GM23338 (cell line): ENCODE measurements at places on chromosomes 3 and 15. TPM values are rescaled to one million over a fixed set of nuclear protein-coding genes. Genes with fewer than 3 reads are reported as not detected.

DNA sequence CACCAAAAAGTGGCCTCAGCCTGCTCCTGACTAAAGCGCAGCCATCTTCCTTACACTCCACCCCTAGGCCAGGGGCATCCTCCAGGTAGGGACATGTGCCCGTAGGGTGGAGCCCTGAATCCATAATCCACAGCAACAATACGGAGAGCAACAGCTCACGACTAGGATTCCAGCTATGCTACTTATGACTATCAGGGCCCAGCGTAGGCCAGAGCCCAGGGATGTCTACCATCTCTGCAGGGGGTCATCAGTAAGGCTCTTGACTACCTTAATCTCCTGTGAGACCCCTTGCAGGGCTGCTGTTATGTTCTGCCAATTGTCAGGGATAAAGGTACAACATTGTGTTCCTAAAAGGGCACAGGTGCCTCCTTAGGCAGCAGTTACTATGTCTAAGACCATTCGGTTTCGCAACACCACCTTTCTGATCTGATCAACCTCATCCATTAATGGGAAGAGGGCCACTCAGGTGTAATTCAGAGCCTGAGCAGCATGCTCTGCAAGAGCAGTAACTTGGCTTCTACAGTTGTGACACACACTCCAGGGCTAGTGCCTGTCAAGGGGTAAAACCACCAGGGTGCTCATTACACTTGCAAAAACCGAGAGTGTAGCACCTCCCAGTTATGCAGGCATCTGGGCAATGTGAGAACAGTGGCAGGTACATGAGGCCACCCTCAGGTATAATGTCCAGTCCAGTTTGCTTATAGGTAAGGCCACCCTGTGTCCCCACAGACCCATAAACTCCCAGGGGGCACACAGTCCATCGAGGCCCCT, 11.0 kb downstream of the CCRL2 start:
- DNase-seq: peak; percentile 27
- H3K36me3 ChIP-seq: no peaks in the 10 kb centered on the region
- no peaks in the 10 kb centered on the region for H3K4me1 ChIP-seq
- no peak overlapping the region for H3K4me3 ChIP-seq
- H3K27me3 ChIP-seq: no peaks in the 10 kb centered on the region
- H3K27ac ChIP-seq: no peak overlapping the region

Gene GOLGA8A
- total RNA-seq: 6.1 and 7.1 TPM in 2 replicates

Gene CTXND1
- not detected in 2 replicates for total RNA-seq

DNA sequence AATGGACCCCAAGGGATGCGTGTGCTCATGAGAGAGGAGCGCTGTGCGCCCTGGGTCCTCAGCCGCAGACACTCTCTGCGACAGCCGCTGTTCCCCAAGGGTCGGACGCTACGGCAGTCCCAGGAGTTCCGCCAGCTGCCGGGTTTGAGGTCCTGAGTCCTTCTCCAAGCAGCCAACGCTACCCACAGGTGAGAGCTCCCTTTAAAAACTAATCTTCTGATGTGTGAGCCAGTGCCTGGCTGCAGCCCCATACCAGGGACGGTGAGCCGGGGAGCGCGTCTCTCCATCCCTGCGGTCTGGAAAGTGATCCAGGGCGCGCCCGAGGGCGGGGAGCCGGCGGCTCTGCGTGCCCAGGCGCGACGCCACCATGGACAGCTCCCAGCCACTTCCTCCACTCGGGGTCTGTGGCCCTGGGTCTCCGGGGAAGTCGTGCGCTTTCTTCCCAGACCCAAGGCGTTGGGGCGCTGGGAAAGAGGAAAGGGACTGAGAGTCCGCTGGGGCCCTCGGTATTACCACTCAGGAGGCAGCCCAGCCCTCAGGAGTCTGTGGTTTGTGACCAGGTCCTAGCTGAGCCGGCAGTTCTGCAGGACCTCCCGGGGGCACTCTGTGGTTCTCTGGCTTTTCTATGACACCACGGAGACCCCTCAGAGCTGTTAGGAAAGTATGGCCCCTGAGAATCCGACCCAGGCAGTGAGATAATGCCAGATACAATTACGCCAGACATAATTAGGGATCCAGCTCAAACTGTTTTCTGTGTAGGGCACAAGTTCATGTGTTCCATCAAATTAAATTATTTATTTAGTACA, 1.4 kb downstream of the CEMIP start:
- H3K27me3 ChIP-seq: peaks cover 47% of the 10 kb centered on the region
- H3K4me3 ChIP-seq: peak overlapping the region; percentile 77
- DNase-seq: peak; percentile 89
- no peaks in the 10 kb centered on the region for H3K36me3 ChIP-seq

DNA sequence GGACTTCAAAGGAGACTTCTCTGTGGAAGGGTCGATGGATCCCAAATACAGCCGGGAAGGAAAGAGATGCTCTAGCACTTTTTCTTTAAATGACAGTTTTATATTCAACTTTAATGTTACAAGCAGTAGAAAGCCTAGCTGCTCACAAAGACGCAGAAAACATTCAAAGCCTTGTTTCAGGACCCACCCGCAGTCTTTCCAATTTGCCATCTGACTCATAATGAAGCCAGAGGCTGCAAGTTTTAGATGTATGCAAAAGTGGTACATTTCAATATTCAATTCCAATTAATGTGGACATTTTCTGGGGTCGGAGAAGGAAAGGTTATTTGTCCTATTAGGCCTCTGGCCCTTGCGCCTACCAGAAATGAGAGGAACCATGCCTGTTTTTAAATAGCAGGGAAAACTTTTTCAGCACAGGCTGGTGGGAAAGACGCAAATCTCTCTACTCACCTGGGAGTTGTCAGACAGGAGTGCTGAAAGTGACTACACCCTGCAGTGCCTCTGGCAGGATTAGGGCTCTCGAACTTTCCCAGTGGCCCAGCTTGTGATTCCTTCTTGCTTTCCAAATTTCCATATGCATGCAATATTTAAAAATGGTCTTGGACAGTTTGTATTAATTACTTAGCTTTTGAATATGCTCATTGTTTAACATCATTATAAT, 117.4 kb upstream of the MBNL1 start:
- 0 out of 2 replicates have a peak overlapping the region, but pooled peaks have one; percentile 24 for H3K27ac ChIP-seq
- no peaks in the 10 kb centered on the region for H3K36me3 ChIP-seq
- peaks cover 27% of the 10 kb centered on the region for H3K4me1 ChIP-seq
- peak; percentile 16 for DNase-seq
- no peaks in the 10 kb centered on the region for H3K27me3 ChIP-seq
- H3K4me3 ChIP-seq: no peak overlapping the region

DNA sequence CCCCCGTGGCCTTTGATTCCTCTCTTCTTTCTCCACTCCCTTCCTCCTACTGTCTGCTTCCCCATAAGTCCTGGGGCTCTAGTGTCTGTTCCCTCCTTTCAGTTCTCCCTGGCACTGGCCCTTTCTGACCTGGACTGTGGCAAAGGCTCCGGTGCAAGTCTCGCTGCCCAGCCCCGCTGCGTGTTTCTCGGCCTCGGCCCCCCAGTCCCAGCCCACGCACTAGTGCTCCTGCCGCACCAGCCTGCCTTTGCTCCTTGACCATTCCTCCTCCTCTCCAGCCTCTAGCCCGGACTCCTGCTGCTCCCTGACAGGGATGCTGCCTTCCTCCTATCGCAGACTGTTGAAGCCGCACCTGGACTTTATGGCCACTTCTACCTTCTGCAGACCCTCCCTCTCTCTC, 2.1 kb downstream of the TM6SF1 start:
- H3K36me3 ChIP-seq: no peaks in the 10 kb centered on the region
- H3K27ac ChIP-seq: no peak overlapping the region
- peaks cover 4% of the 10 kb centered on the region; the same call in 1 of the 2 replicates for H3K4me1 ChIP-seq
- no peak overlapping the region for H3K4me3 ChIP-seq
- no peak for DNase-seq
- H3K27me3 ChIP-seq: peaks cover 40% of the 10 kb centered on the region

- no peak overlapping the region for H3K4me3 ChIP-seq
- no peaks in the 10 kb centered on the region for H3K4me1 ChIP-seq
- no peaks in the 10 kb centered on the region for H3K36me3 ChIP-seq
- no peak for DNase-seq
Measured at GRCh38 chr15:37008205-37008604, 92.1 kb downstream of the MEIS2 start.

Gene EBLN2
- 9.3 and 9.9 TPM in 2 replicates for total RNA-seq

- H3K4me3 ChIP-seq: no peak overlapping the region
- H3K27ac ChIP-seq: no peak overlapping the region
- H3K27me3 ChIP-seq: no peaks in the 10 kb centered on the region
- no peaks in the 10 kb centered on the region for H3K4me1 ChIP-seq
- peaks cover 19% of the 10 kb centered on the region; the same call in 1 of the 2 replicates for H3K36me3 ChIP-seq
Measured at GRCh38 chr3:8938021-8938420, 25.3 kb downstream of the RAD18 start.

Gene AMT
- total RNA-seq: 32.8 and 39.9 TPM in 2 replicates

GRCh38 chr3:49799761-49800160, at the start of gene CDHR4:
Gene CDHR4, minus strand, starts transcription at chr3:49799873. Its CDS starts 61 bp downstream, at chr3:49799812.
- H3K4me1 ChIP-seq: peaks cover 7% of the 10 kb centered on the region; the same call in 1 of the 2 replicates
- no peaks in the 10 kb centered on the region for H3K36me3 ChIP-seq
- peaks cover 15% of the 10 kb centered on the region for H3K27me3 ChIP-seq

DNA sequence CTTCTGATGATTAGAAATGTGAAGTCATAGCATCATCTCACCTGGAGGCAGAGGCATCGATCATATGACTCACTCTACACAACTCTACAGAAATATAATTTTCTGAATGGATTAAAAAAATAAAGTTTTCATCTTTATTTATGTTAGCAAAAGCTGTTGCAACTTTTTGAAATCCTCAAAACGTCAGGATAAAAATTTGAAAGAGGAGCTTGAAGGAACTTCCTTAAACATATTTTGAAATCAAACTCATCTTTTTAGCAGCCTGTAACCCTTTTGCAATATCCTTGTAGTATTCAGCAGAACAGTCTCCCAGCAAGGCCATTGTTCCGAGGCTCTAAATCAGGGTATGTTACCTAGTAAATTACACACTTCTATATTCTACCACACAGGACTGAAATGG, 985.4 kb downstream of the PLOD2 start:
- H3K27me3 ChIP-seq: no peaks in the 10 kb centered on the region
- no peak for DNase-seq
- H3K27ac ChIP-seq: no peak overlapping the region
- H3K4me1 ChIP-seq: no peaks in the 10 kb centered on the region
- no peak overlapping the region for H3K4me3 ChIP-seq
- H3K36me3 ChIP-seq: no peaks in the 10 kb centered on the region

DNA sequence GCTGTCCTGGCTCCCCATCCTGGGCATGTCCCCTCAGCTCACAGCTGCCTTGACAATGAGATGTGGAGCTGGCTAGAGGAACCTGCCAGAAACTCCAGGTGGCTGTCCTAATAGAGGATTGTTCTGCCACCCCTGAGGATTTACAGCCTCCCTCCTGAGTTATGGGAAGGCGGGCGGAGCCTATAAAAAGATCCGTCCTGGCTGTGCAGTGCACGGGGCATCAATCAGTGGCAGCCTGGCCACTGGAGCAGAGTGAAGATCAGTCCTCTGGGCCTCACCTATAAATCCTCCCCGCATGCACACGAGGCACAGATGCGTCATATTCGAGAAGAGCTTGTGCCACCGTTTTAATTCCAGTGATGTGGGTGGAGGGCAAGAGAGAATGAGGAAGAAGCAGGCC, 90.0 kb downstream of the MEGF11 start:
- H3K4me3 ChIP-seq: no peak overlapping the region
- no peak for DNase-seq
- no peak overlapping the region for H3K27ac ChIP-seq
- H3K27me3 ChIP-seq: no peaks in the 10 kb centered on the region

GRCh38 chr15:34342737-34343575, at the start of the genes NOP10 and NUTM1:
Gene NOP10, minus strand, starts transcription at chr15:34343136. Its CDS starts 63 bp downstream, at chr15:34343073.
Gene NUTM1, plus strand, starts transcription at chr15:34343315. Its CDS starts 382 bp downstream, at chr15:34343697.
- DNase-seq: peak; percentile 95
- peaks cover 12% of the 10 kb centered on the region; the same call in 1 of the 2 replicates for H3K4me1 ChIP-seq
- H3K36me3 ChIP-seq: peaks cover 7% of the 10 kb centered on the region
- peak within 1 kb of the TSS; percentile 74 for H3K4me3 ChIP-seq

GRCh38 chr3:20173844-20174410, 12.1 kb downstream of the SGO1 start:
- DNase-seq: no peak
- H3K36me3 ChIP-seq: peaks cover 49% of the 10 kb centered on the region
- no peak overlapping the region for H3K4me3 ChIP-seq
- no peaks in the 10 kb centered on the region for H3K4me1 ChIP-seq

Gene FAM81A
- 1.7 and 4.1 TPM in 2 replicates for total RNA-seq

Gene ZKSCAN7
- 14.0 and 17.8 TPM in 2 replicates for total RNA-seq

DNA sequence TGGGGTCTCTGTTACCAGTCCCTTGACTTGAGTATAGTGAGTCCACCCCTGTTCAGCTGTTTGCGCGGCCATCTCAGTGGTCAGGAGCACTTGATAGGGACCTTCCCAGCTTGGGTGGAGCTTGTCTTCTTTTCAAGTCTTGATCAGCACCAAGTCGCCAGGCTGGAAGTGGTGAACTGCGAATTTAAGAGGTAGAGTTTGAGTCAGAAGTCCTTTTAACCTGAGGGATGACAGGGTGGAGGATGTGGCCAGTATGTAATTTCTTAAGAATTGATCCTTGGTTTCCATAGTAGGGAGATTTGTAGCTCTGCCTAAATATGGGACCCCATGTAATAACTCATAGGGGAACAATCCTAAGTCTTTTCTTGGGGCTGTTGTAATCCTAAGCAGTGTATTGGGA, 86.3 kb upstream of the XCR1 start:
- no peak overlapping the region for H3K4me3 ChIP-seq
- no peaks in the 10 kb centered on the region for H3K36me3 ChIP-seq
- peaks cover 2% of the 10 kb centered on the region for H3K4me1 ChIP-seq
- DNase-seq: no peak
- H3K27ac ChIP-seq: no peak overlapping the region

DNA sequence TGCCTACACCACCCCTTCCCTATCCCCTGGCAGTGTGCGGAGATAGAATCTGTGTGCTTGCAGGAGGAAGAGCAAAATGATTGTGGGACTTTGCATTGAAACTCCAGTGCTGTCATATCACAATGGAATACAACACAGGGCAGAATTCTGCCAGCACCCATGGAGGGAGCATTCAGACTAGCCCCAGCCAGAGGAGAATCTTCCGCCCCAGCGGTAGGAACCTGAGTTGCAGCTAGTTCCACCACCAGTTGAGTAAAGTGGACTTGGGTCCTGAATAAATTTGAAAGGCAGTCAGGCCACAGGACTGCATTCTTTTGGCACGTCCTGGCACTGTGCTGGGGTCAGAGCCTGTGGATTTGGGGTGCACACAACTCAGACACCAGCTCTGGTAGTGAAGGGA, 27.5 kb downstream of the NCBP2 start:
- no peaks in the 10 kb centered on the region; the same call in 1 of the 2 replicates for H3K36me3 ChIP-seq
- H3K27me3 ChIP-seq: no peaks in the 10 kb centered on the region
- no peak overlapping the region for H3K27ac ChIP-seq
- H3K4me3 ChIP-seq: no peak overlapping the region

GRCh38 chr3:7254251-7254650, 393.3 kb downstream of the GRM7 start:
- H3K36me3 ChIP-seq: no peaks in the 10 kb centered on the region
- H3K27me3 ChIP-seq: no peaks in the 10 kb centered on the region
- H3K27ac ChIP-seq: no peak overlapping the region
- no peak overlapping the region for H3K4me3 ChIP-seq
- no peaks in the 10 kb centered on the region for H3K4me1 ChIP-seq

DNA sequence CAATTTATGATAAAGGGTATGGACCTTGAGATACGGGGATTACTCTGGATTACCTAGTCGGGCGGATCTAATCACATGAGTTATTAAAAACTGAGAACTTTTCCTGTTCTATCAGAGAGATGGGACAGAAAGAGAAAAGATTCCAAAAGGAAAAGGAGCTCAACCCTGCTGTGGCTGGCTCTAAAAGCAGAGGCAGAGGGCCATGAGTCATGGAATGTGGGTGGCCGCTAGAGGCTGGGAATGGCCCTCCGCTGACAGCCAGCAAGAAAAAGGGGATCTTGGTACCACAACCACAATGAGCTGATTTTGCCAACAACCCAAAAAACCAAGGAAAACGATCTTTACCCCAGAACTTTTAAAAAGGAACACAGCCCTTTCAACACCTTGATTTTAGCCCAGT, 210.0 kb downstream of the MAGI1 start:
- no peak overlapping the region for H3K4me3 ChIP-seq
- DNase-seq: peak; percentile 47
- no peak overlapping the region for H3K27ac ChIP-seq
- no peaks in the 10 kb centered on the region for H3K27me3 ChIP-seq
- no peaks in the 10 kb centered on the region for H3K36me3 ChIP-seq
